ENCODE measurements at places on chromosomes 2 and 18. TPM values are rescaled to one million over a fixed set of nuclear protein-coding genes. Genes with fewer than 3 reads are reported as not detected.

- DNase-seq = no peak
Observed at GRCh38 chr2:154408786-154409185, 289.7 kb upstream of the KCNJ3 start.

DNA sequence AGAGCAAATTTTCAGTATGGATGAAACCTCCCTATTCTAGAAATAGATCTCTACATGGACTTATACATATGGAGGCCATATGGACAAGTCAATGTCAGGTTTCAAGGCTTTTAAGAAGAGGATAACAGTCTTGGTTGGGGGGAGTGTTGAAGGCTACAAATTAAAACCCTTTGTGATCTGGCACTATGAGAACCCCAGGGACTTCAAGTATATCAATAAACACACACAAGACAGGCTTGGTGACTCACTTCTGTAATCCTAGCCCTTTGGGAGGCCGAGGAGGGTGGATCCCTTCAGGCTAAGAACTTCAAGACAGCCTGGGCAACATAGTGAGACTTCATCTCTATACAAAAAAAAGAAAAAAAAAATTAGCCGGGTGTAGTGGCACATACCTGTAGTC is 127.2 kb upstream of the SP5 start:
- DNase-seq = no peak

DNA sequence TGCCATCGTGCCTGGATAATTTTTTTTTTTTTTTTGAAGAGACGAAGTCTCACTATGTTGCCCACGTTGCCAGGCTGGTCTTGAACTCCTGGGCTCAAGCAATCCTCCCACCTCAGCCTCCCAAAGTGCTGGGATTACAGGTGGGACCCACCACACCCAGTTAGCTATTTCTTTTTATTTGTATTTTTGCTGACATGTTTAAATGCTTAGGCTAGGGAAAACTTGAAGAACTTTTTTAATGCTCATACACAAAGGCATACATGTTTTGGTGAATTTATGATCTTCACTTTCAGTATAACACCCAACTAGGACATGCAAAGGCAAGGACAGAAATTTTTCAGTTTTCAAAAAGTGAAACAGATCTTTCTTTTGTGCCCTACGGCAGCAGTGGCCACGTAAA is 9.9 kb downstream of the L3MBTL4 start:
- DNase-seq = no peak

DNA sequence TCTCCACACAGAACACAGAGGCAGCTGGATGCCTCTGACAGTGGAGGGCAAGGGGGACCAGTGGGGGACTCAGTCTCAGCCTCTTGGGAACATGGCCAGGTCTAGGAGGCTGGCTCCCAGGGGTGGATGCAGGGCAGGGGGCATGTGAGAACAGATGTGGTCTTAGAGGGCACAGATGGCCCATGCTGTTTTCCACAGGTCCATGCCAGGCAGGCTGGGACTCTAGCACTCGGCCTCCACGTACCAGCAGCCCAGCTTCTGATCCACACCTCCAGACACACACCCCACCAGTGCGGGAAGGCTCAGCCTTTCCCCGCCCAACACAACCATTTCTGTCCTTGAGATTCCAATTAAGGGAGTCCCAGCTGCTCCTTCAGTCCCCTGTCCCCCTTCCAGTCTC is 42.4 kb downstream of the TNS1 start:
- DNase-seq = no peak

GRCh38 chr2:145018502-145018901 is 498.6 kb upstream of the ZEB2 start:
- DNase-seq = no peak

- no peak for DNase-seq
Observed at GRCh38 chr2:69437751-69438154, 518 bp upstream of the NFU1 start.

The CAPN10 gene
- polyA plus RNA-seq = 20.9 TPM

DNA sequence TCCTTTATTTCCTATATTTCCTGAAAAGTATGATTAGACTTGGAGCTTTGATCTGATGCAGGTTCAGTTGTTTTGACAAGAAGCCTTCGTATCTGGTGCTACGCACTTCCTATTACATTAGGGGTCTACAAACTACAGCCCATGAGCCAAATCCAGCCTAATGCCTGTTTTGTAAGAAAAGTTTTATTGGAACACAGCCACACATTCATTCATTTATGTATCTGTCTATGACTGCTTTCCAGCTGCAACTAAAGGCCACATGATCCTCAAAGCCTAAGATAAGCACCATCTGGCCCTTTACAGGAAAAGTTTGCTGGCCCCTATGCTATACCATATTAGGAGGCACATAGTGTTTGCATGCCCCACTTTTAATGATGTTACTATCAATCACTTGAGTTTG is 26.0 kb downstream of the EIF2AK3 start:
- DNase-seq = peak; percentile 61

GRCh38 chr2:168986398-168986943 is 44.7 kb downstream of the ABCB11 start:
- DNase-seq = no peak

DNA sequence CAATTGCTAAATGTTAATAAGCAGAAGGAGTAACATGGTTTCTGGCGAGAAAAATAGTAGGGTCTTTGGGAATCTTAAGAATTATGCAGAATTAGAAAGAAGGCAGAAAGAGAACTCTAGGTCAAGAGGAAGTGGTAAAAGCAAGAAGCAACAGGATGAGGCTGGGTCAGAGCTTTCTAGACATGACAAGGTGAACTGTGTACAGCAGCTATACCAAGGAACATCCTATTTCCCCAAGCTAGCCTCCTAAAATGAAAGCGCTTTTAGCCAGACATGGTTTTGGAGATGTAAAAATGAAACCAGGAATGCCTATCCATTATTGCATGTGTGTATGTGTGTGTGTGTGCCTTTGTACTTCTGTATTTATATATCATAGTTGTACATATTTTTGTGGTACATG is 42.3 kb upstream of the STAT1 start:
- no peak for DNase-seq

- DNase-seq = peak; percentile 56
Observed at GRCh38 chr2:218876562-218877219, 4.0 kb upstream of the WNT10A start.

GRCh38 chr2:219404954-219405353 is 13.2 kb upstream of the DES start:
- DNase-seq = no peak

The DNAJB2 gene
- 45.8 TPM for polyA plus RNA-seq

- DNase-seq = no peak
Observed at GRCh38 chr2:85770786-85771409, 17.1 kb downstream of the ATOH8 start.

DNA sequence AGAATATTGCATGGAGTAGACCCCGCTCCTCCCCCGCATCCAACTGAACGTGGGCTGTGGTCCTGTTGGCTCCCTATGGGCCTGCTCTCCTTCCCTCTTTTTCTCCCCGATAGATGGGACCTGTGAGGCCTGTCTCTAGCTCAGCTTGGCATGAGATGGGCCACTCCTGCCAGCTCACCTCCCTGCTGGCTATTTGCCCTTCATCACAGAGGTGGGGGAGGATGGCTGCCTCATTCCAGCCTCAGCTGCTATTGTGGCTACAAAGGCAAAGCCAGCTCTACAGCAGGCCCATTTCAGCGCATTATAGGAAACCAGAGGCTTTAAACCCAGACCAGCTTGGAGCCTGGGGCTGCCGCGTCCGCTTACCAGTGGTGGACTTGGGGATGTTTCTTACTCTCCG is 313.9 kb downstream of the GBX2 start:
- no peak for DNase-seq

GRCh38 chr2:68832233-68832869 is 38.8 kb downstream of the BMP10 start:
- peak; percentile 78 for DNase-seq

Measured in IMR-90 (cell line).